GM10248 (cell line): ENCODE measurements at places on chromosomes 6 and 20.

DNA sequence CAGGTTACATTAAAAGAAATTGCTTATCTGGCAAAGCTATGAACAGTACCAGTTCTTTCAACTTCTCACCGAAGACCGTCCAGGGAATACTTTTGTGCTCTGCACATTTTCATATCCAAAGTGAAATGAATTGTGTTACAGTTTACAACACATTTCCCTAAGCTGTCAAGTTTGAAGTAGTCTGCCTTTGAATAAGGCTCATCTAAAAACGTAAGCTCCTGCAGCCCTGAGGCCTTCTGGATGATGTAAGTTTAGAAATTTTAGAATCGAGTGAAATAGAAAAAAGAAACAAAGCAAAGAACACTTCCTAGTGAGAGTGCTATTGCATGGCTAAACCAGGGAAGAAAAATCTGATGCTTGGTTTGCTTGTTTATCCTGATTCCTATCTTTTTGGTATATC, 653.8 kb downstream of the MMUT start:
- DNase-seq: no peak

DNA sequence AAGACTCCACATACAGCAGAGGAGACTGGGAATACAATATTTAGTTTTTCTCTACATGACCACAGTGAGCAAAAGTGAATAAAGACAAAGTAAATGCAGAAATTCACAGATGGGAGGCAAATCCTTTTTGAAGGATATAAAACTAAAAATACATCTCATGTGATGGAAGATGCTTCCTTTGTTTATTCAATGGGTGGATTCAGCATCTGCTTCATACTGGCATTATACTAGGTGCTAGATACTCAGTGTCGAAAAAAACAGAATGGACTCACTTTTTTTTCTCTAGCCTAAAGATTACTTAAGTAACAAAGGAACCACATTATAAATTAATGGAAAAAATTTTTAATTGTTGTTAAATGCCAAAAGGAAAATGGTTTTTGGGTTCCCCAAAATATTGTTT, 216.2 kb downstream of the TRDN start:
- no peak for DNase-seq

DNA sequence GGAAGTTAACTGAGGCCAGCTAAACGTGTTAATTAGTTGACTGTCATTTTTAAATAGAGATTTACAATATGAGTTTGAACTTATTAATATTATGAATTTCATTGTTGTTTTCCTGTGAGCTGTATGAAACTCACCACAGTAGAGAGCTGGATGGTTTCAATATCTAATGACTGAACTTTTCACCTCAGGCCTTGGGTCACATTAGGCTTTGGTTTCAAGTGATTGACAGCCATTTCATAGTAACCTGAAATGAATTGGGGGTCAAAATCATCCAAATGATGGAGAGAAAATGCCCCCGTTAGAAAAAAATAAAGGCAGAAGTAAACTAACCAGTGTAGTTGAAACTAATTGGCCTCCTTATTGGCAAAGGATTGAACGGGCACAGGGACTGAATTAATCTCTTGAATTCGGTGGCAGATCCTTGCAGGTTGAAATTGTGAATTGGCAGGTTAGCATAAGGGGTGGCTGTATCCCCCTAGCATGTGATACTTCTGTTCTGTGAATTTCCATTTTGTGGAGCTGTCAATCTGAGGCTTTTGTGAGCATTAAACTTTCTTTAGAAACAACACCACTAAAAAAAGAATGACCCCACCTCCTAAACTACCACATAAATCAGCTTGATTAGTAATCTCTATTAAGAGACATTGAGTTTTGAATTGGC, 155.1 kb upstream of the MMS22L start:
- no peak for DNase-seq

- no peak for DNase-seq
These were observed 213.8 kb downstream of the BCAS1 start for GRCh38 chr20:53856300-53857295.

DNA sequence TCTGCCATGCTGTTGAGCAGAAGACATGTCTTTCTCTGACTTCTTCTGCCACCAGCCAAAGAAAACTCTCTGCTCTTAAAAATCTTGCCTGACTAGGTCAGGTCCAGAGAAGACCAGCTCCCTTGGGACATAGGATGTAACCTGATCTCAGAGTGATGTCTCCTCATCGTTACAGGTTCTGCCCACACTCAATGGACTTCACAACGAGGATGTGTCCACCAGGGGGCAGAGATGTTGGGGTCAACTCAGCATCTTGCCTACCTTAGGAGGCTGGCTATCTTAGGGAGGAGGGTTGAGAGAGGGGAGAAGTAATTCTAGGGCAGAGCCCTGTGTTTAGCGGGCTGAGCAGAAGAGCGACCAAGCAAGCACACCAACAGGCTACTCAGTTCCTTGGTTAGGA, 207.6 kb upstream of the CDH4 start:
- DNase-seq: no peak

GRCh38 chr6:153125032-153125431, 6.0 kb downstream of the RGS17 start:
- no peak for DNase-seq

- no peak for DNase-seq
These were observed 759.8 kb upstream of the CITED2 start for GRCh38 chr6:140134224-140134623.

DNA sequence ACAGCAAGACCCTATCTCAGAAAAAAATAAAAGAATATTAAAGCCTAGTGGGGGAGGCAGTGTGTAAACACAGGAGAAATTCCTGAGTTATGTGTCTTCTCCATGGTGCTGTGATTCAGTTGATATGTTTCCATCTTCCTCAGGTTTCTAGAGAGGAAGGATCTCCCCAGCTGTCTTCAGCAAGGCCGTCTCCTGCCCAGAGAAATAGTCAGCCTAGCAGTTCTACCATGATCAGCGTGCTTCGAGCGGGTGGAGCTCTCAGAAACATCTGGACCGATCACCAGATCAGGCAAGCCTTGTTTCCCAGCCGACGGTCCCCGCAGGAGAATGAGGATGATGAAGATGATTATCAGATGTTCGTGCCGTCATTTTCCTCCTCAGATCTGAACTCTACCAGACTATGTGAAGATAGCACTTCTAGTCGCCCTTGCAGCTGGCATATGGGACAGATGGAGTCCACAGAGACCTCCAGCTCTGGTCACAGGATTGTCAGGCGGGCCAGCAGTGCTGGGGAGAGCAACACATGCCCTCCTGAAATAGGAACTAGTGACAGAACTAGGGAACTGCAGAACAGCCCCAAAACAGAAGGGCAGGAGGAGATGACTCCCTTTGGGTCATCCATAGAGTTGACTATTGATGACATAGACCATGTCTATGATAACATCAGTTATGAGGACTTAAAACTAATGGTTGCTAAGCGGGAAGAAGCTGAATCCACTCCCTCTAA, 34.9 kb upstream of the MTHFD1L start:
- no peak for DNase-seq

DNA sequence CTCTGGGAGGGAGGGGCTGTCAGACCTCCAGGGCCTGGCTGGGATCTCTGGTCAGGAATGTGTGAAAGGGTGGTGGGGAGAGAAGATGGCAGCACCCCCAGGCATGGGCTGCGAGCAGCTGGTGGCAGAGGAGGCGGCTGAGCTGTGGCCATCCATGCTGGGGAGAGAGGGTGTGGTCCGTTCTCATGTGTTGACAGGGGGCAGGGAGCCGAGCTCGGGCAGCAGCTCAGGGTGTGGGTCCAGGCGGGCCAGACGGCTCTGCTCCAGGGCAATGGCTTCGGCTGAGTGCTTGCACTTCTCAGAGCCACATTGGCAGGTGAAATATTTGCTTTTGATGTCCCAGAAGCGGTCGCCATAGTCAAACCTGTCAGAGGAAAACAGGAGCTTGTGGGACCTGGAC, 1.1 kb upstream of the SLC44A4 start:
- DNase-seq: no peak

- DNase-seq: no peak
These were observed 39.4 kb upstream of the MRPS10 start for GRCh38 chr6:42257063-42257462.

DNA sequence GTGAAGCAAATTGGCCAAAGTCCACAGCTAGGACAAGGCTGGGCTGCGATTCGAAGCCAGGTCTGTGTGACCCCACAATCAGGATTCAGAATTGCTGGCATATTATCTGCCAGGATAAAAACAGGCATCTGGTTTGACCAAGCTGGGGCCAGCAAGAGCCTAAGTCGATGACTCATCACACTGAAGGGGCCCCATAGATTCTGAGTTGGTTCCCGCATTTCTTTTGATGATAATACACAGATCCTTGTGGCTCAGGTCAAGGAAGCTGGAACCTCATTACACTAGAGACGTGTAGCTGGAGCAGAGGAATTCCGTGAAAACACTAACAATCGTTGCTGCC, 6.5 kb downstream of the KCNB1 start:
- DNase-seq: no peak

DNA sequence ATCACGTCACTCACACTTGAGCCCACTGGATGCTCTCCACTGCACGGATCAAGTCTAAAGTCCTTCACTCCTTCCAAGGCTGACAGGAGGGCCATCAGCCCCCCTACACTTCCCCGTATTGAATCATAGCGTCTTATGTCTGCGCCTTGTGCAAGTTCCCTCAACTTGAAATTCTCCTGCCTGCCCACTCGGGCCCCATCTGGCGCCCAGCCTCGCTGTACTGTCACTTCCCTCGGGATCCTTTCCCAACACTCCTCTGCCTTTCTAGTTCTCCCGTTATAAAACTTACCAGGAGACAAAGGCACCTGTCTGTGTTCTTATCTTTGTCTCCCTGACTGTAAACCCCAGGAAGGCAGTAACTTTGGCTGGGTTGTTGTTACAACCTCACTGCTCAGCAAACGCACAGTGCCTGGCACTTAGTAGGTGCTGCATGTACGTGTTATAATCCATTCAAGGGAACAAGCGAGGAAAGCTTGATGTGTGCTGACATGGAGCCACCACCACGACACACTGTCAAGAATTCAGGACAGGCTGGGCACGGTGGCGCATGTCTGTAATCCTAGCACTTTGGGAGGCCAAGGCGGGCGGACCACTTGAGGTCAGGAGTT, 33.8 kb upstream of the ZFAND3 start:
- DNase-seq: no peak

DNA sequence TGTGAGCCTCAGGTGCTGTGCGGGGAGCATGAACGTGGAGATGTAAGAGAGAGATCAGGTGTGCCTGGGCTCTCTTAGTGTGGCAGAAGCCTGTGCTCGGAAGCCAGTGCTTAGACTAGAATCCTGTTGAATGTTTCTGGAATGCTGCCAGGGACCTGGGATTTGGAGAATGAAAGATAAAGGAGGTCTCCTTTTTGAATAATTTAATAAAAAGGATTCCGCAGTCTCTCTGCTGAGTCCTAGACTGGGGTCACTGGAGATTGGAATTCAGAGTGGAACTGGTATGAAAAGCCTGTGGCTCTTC, 18.8 kb upstream of the EFCAB8 start:
- DNase-seq: no peak

- DNase-seq: no peak
These were observed 21.8 kb downstream of the HMGCLL1 start for GRCh38 chr6:55557146-55557545.

GRCh38 chr6:30122515-30122914, 9.6 kb upstream of the TRIM31 start:
- DNase-seq: no peak

DNA sequence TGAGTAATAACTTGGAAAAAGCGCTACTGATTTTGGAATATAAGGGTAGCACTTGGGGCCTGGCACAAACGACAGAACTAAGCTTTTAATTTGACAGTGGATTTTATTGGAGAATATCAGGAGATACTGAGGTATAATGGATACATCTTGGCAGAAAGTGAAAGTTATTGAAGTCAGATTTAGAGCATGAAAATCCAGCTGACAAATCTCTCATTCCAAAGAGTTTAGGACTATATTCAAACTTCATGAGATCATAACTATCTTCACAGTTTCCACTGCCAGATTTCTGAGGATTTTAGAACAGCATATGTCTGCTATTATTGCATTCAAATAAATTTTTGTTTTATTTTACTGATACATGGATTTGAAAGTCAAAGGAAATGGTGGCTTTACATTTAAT, 132.3 kb upstream of the THEMIS start:
- no peak for DNase-seq

- DNase-seq: no peak
These were observed 169.0 kb upstream of the SCGN start for GRCh38 chr6:25482996-25483395.

GRCh38 chr6:9554806-9555205, 860.1 kb downstream of the TFAP2A start:
- DNase-seq: no peak

DNA sequence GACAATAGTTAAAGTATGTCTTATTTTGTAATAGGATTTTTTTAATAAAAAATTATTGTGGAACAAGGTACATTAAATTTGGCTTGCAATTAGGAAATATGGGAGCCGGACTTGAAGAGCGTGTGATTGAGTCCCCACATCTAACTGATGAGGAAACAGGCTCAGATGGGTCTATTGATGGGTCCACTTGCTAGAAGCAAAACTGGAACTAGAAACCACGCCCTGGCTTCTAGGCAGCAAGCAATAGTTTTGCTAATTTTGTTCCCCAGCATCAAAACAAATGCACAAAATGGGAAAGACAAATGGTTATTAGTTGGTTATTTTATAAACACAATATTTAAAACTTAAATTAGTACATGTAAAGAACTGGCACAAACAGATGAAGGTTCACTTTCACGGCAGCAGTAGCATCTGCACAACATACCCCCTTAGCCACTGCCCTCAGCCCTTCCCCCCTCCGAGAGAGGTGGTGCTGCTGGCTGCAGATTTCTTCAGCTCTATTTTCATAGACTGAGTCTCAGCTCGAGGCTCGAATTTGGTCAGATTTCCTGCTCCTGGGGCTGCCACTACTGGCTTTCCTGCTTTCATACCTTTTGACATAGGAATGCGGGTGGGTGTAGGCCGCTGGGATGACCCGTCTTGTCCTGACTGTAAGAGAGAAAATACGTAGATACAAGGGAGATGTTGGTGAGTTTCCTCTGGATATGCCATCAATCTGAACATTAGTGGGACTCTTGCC, 23.8 kb upstream of the TMEM30A start:
- no peak for DNase-seq

- no peak for DNase-seq
These were observed 25.1 kb upstream of the FBXO30 start for GRCh38 chr6:145839653-145840052.

DNA sequence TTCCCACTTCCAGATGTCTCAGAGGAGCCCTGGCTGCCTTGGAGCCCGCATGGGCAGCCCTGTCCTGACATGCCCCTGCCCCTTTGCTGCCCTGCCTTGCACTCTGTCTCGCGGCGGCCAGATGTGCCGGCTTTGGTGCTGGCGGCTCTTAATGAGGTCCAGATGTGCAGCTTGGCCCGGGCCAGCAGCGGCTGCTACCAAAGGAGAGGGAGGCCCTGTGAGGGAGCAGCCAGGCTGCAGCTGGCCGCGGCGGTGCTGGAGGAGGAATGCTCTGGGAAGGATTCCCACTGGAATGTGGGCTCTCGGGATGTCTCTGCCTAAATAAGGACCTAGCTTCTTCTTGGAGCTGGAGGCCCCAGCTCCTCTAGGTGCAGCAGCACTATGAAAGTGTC, 72.4 kb downstream of the FGD2 start:
- DNase-seq: no peak

DNA sequence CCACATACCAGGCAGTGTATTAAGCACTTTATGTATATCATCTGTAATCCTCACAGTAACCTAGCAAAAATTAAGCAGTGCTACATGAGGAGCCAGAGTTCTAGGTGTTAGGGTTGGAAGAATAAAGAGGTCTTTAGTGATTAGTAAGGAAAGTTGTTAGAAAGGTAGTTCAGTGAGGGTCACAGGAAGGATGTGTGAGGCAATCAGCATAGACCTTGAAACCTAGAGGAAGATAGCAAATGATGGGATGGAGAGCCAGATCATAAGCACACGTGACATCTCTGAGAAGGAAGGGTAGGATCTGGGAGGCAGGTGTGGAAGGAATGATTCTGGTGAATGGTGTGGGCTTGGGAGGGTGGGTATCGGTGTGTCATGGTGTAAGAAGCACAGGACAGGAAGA, 2.2 kb downstream of the KAT14 start:
- DNase-seq: no peak
